ENCODE measurements at places on chromosomes 5 and 9.

DNA sequence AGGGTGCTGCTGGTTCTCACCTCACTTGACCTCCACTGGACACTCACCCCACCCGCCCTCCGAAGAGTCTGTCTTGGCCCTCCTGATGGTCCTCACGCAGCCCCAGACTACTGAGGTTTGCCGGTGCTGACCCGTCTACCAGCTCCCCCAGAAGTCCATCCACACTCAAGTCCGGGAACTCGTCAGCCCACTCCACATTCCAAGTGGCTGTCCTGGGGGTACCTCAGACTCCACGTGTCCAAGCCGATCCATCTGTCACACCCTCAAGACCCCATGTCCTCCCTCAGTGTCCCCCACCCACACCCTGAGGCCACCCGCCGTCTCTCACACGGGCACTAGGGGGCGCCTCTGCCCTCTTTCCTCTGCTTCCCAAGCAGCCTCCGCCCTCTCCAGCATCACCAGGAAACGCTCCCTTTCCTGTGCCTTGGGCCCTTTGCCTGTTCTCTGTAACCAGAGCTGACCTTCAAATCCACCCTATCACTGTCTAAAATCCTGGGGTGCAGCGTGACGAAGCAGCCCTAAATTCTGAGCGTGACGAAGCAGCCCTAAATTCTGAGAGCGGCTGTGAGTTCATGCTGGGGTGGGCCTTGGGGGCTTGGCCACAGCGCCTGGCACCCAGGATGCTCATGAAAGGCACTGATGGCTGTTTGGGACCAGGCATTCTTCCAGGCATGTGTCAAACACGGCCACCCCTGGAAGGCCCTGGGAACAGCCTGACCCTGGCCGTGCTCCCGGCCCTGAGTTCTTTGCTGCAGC, 95.7 kb downstream of the KCNT1 start:
- DNase-seq, result peak; percentile 65

DNA sequence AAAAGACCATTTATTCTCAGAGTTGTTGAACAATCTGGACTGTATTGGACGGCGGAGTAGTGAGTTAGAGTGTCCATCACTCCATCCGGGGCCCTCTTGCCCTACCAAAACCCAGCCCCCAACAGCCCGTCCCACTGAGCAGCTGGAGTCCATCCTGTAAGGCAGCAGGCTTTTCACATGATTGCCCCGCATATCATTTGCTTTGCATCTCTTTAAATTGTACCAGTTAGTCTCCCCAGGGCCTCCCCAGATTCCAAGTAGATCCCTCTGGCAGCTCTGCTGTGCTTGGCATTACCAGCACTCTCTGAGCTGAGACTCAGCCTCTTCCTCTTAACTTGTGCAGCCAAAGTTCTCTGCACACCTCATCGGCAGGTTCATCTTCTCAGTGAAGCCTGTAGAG, 48.6 kb upstream of the ADCY2 start:
- DNase-seq, result no peak

- DNase-seq, result no peak
Observed at GRCh38 chr9:120904061-120904977, 22.3 kb downstream of the TRAF1 start.

DNA sequence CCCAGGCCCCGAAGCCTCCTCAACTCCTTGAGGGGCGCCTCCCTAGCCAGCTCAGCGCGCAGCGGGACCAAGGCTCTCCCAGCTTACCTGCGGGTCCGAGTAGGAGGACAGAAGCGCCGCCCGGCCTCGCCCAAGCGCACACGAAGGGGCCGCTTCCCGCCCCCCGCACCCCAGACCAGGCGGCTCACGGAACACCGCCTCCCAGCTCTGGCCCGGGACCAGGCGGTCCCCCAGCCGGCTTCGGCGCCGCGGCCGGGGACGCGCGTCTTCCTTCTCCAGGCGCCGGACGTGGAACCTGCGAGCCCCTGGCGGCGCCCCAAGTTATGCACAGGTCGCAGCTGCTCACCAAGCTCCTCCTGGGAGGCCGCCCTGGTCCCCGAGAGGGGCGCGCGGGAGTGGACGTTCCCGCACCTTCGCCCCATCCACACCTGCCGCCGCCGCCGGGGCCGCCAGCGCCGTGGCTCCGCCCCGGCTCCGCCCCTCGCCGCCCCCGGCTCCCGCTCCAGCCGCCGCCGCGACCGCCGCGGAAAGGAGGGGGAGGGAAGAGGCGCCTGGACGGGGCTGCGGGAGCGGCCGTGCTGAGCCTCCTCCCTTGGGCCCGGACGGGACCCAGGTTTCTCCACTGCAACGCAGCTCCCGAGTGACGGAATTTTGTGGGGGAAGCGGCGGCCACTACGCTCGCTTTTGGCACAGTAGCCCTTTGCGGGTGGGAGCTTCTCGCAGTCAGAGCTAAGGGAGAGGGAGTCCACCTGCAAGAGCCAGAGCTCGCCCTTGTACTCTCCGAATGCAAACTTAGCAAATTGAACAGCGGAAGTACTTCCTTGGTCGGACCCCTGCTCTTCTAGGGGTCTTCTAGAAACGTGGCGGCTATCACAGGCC, 77.5 kb upstream of the IFNE start:
- DNase-seq, result peak; percentile 78

Data from cardiac fibroblast (primary cell).